ENCODE measurements at places on chromosomes 6 and 20.

DNA sequence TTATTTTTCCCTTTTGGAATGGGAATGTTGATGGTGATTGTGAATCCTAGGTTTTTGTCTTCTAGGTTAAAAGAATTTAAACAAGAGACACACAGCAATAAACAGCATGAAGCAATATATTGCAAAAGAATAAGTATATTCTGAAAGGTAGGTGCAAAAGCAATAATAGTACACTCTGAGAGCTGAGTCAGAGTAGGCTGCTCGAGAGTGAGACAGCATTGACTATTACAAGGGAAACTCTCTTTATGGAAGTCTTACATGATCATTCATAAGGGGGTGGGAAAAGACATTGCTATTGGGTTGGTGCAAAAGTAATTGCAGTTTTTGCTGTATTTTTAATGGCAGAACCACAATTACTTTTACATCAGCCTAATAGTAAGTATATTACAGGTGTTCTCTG, 25.0 kb downstream of the FBXO5 start:
- no peak for DNase-seq

DNA sequence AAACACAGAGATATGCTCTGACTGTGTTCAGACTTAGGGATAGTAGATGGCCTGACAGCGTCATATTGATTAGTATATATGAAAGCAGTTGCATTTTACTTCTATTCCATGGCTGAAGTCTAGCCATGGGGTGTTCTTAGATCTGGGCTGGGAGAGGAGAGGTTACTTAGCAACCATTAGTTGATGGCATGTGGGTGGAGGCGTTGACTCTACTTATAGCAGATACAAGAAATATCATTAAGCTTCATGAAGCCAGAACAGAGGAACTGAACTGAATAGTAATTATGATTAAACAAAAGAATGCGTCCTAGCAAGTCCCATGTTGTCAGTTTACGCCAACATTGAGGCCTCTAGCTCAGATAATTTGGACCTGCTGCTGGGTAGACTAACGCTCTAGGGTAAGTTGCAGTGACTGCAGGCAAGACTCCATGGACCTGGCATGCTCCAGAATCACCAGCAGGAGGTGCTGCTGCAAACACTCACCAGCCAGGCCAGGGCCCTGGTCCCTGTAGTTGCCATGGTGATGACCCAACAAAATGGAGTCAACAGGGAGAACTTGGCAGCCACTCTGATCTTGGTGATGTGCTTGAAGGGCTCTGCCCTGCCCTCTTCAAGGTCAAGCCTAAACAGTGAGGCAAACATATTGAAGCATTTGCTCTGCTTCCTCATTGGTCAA, 477.3 kb downstream of the PREX1 start:
- no peak for DNase-seq

DNA sequence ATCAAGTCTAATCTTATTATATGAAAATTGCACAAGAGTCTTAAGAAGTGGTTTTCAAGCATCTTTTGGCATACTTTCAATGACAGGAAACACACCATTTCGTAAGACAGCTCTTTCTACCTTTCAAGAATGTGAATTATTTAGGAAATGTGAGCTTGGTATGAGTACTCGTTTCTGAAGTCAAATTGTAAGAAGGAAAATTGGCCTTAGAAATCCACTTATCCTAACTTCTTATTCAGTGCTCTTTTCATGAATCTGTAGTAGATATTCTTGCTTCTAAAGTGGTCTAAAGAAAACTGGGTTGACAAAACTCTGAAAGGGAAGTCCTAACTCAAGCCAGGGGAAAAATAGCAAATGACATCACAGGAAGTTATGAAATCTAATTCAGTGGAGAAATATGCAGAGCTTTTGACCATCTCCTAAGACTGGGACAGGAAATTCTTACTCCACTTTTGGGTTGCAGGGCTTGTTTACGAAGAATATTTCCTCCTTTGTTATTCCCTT, 38.5 kb upstream of the OGFRL1 start:
- DNase-seq = no peak

- DNase-seq = no peak
Observed at GRCh38 chr6:142856624-142857232, 88.2 kb downstream of the HIVEP2 start.
